ENCODE measurements at places on chromosomes 13 and 19.

GRCh38 chr19:18995804-18996241 lies 37.5 kb downstream of the SUGP2 start:
- DNase-seq, result peak; percentile 40

DNA sequence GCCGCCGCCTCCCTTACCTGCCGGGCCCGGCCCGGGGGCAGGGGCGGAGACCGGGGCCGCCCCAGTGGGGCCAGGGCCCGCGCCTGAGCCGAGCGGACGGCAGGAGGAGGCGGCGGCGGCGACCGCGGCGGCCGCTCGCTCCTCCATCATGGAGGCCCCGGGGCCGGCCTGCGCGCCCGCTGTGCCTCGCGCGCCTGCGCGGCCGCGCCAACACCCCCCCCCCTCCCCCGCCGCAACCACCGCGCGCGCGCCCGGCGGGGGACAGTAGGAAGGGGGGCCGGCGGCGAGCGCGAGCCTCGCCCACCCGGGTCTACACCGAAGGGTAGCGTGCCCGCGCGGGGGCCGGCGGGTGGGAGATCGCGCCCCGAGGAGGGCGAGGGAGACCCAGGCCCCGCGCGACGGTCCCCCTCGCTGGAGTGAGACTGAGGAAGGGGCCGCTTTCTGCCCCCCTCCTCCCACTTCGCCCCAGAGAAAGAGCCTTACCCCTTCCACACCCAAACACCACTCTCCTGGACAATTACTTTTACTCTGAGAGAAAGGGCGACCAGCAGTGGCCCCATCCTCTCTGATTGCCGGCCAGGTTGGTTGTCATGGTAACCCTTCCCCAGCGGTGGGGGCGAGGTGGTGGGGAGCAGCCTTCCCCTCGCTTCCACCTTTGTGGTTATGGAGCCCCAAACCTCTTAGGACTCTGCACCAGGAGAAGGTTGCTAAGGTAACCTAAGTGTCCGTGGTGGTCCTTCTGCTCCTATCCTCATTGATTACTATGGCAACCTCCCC lies at the start of gene STRN4:
Gene STRN4, minus strand, starts transcription at position 170 of the 777 bp plus-strand sequence. Its CDS starts 20 bp downstream, at position 150.
- DNase-seq, result peak; percentile 29

DNA sequence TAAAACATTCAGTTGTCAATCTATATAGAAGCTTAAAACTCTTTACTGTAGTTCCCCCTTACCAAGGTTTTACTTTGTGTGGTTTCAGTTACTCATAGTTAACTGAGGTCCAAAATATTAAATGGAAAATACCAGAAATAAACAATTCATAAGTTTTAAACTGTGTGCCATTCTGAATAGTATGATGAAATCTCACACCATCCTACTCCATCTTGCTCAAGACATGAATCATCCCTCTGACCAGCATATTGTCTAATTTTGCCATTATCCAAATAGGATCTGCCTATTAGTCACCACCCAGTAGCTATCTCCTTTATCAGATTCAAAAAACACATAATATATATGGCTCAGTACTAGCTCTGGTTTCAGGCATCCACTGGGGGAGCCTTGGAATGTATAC lies 22.4 kb downstream of the ZNF571 start:
- no peak for DNase-seq

DNA sequence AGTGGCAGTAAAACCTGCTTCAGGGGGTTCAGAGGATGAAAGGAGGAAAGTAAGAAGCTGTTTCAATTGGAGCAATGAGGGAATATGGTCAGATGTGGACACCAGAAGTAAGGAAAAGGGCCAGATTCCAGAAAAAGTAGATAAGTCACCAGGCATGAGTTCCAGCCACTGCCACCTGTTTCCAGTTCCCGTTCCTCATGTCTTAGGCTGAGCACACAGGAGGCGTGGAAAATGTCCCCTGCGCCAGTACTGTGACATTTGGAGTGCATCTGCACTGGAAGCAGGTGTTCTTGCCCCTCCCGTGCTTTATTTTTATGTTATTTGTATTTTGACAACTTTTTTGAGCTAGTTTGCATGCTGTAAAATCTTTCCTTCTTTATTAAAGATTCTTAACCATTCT lies 25.3 kb downstream of the LMO7 start:
- no peak for DNase-seq

DNA sequence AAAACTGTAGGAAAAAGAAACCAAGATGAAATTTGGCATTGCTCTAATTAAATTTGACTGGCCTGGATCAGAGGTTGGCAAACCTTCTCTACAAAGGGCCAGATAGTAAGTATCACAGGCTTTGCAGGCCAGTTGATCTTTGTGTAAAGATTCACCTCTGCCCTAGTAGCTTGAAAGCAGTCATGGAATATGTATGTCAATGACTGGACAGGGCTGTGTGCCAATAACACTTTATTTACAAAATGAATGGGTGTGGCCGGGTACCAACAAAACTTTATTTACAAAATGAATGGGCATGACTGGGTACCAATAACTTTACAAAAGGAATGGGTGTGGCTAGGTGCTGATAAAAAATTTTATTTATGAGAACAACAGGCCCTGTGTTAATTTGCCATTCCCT lies 20.0 kb downstream of the SIN3B start:
- no peak for DNase-seq

DNA sequence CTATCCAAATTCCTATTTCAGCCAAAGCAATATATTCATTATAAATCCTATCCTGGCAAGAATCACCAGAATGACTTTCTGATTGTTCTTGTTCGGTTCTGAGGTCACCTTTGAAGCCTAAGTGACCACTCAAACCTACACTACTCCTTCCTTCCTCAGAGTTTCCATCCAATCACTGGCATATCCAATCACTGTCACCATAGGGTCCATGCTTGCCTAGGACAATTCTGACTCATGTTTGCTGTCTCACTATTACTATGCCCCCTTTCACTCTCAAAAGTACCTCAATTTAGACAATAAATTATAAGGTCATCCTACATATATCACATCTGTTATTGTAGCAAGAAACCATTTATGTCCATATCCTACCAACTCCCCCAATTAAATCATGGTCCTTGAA lies 58.9 kb downstream of the UBL3 start:
- DNase-seq, result no peak

GRCh38 chr19:5330307-5330720 lies 10.3 kb downstream of the PTPRS start:
- DNase-seq, result no peak

Data from SK-N-DZ (cell line).